T-helper 2 cell (primary cell): ENCODE measurements at places on chromosomes 13 and 19.

GRCh38 chr13:73385848-73386247 is 327.0 kb downstream of the KLF5 start:
- no peak for DNase-seq

- DNase-seq, result no peak
Observed at GRCh38 chr19:2977746-2978138, 378 bp downstream of the TLE6 start.

DNA sequence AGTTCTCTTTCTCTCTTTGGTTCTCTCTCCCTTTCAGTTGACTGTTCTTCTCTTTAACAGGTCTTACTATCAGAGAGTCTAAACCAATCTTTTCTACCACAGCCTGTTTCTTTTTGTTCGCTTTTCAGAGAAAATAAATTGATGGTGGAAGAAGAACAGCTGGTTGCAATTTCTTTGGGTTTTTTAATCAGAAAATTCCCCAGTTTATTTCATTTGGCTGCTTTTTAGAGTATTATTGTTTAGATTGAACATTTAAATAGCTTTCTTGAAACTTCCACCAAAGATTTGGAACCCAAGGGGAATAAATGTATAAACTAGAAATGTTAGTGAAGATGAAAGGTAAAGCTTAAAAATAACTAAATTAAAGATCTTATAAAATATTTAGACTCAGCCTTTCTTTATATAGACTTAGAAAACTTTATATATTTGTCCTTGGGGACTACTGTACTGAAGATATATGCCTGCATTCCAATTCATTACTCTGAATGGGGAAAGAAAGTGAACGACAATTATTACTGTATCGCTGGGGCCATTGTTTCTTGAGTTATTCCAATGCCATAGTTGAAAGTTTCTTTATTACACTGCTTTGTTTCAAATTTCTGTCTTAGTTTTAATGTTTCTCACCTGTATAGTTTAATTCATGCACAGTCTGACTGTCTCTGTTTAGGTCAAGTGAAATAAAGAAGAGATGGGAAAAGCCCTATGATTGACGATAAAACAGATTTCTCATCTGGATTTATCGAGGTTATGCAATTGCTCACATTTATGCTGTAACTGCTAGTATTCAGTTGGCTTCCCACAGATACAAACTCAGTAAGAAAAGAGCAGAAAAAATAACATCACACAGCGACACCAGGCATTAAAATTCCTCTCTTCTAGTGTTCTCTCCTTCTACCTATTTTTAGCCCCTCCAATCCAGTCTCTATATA is 169.4 kb upstream of the CSNK1A1L start:
- no peak for DNase-seq

DNA sequence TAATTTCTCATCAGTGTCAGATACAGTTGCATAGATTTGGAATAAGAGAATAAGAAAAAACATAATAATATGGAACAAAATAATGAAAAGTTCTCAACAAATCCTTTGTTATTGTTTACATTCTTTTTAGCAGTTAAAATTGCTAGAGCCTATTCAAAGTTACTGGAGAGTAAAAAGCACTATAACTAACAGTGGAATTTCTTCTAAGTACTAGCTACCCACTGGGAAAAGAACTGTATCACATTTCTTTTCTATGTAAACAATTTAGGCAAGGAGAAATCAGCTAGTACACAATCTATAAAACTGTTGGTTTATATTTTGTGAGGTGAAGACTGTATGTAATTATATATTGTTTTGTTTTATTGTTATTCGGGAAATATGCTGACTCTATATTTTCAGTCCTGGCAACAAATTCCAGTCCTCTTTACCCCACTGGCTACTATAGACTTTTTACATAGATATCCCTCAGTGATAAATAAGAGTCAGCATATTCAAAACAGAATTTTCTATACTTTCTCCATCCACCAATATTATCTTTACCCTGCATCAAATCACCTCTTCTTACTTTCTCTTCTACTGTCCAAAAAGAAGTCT is 222.0 kb downstream of the PCDH9 start:
- no peak for DNase-seq

- no peak for DNase-seq
Observed at GRCh38 chr13:89803839-89804238, 1543.6 kb upstream of the MIR17HG start.

GRCh38 chr13:78404846-78405360 is 198.4 kb downstream of the POU4F1 start:
- no peak for DNase-seq

- no peak for DNase-seq
Observed at GRCh38 chr13:37123337-37123736, 17.9 kb upstream of the CSNK1A1L start.

DNA sequence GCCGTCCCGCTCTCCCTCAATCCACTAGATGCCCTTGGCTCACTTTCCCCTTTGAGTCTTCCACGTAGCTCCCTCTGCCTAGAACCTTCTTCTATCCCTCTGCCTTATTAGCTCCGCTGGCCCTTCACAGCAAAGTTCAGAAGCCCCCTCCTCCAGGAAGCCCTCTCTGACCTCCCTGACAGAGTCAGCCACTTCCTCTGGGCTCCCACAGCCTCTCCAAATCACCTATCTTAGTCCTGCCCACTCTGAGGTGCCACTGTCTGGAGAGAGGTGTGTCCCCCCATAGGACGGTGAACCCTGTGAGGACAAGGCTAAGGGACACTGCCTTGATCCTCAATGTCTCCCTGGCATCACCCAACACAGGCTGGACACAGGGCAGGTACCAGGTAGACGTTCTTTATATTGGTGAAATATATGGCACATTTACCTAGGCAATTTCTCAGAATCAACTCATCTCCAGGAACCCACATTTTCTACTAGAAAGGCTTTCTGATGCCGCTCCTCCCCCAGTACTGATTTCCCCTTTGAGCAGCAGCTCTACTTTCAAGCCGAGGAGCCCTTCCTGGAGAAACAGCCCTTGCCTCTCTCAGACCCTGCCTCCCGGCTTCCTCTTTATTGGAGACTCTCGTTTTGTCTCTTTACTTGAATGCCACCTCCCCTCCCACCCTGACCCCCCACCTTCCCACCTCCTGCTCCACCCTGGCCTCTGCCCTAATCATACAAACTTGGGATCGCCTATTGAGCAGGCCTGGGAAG is 3.4 kb upstream of the TGFB1 start:
- no peak for DNase-seq

DNA sequence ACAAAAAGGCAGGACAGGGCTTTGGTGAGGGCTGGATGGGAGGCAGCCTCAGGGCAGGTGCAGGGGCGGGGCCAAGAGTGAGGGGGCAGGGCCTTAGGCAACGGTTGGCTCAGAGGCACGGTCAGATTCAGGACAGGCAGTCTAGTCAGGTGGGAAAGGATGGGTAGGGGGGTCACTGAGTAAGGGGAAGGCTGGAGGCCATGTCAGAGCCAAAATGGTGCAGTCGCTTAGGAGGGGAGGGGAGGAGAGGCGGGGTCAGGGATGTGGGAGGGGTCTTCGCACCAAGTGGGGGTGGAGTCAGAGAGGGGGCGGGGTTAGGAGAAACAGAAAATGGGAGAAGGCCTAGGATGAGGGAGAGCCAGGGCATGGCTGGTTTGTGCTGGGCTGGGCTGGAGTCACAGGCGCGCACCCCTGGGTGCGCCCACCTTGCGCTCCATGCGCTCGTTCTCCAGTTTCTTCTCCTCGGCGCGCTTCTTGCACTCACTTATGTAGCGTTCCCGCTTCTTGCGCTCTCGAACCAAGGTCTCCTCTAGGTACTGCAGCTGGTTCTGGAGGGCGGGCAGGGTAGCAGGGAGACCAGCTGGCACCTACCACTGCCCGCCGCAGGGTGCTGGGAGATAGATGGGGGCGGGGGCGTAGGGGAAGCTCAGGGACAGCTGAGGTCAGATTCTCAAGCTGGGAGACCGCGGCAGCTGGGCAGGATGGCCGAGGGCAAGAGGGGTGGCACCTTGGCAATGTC is 6.8 kb upstream of the RGL3 start:
- DNase-seq, result no peak
